ENCODE measurements at places on chromosomes 2 and 18.

- DNase-seq, result no peak
- no peaks in the 10 kb centered on the region for H3K36me3 ChIP-seq
- no peak overlapping the region for H3K27ac ChIP-seq
- H3K4me3 ChIP-seq, result no peak overlapping the region
Observed at GRCh38 chr2:149921911-149922616, 334.5 kb upstream of the MMADHC start.

DNA sequence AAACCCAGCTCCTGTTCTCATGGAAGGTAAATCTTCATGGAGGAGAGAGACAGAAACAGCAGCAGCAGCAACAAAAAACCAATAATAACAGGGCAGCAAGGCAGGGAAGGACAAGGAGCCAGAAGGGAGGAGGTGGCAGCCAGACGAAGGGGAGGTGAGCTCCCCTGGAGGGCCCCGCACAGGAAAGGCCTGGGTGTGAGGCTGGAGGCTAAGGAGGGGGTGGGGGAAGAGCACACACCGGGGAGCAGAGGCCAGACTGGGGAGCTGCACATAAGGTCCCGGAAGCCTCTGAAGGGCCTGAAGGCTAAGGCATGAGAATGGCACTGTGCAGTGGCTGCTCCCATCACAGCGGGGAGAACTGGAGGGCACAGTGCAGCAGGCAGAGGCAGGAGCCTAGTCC lies 94.8 kb upstream of the SMAD7 start:
- no peak for DNase-seq
- no peak overlapping the region for H3K27ac ChIP-seq
- peaks cover 4% of the 10 kb centered on the region for H3K36me3 ChIP-seq
- peaks cover 4% of the 10 kb centered on the region for H3K27me3 ChIP-seq

DNA sequence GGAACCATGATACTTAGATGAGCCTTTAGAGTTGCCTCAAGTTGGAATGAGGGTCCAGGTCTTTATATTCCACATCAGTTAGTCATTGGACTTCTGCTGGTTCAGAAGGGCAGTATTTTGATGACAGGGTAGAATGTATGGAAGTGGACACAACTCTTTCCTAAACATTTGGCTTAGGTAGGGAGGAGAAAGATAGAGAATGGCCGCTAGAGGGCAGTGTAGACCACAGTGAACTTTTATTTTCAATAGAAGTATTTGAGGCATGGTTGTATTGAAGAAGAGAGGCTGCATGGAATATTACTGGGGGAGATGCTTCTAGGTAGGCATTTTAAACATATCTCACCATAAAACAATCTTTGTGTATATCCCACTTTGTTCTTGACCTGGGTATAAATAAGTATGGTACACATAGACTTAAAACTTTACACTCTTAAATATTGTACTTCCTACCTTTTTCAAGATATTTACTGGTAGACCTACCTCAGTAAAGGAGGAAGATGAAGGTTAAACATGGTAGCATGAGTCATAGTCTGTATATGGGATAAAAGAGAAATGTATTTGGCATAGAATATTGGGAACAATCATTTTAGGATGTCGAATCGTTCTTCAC lies 497.6 kb upstream of the FAM98A start:
- DNase-seq, result peak; percentile 67
- H3K4me1 ChIP-seq, result peaks cover 7% of the 10 kb centered on the region
- no peaks in the 10 kb centered on the region for H3K27me3 ChIP-seq
- no peaks in the 10 kb centered on the region for H3K36me3 ChIP-seq
- H3K27ac ChIP-seq, result no peak overlapping the region

- no peak for DNase-seq
- H3K36me3 ChIP-seq, result peaks cover 3% of the 10 kb centered on the region
- H3K4me1 ChIP-seq, result peaks cover 22% of the 10 kb centered on the region
Observed at GRCh38 chr2:224523626-224524577, 61.3 kb downstream of the CUL3 start.

- DNase-seq, result no peak
- peaks cover 40% of the 10 kb centered on the region for H3K4me1 ChIP-seq
- no peaks in the 10 kb centered on the region for H3K36me3 ChIP-seq
- no peaks in the 10 kb centered on the region for H3K27me3 ChIP-seq
Observed at GRCh38 chr2:181051861-181052522, 71.6 kb downstream of the UBE2E3 start.

GRCh38 chr18:51300912-51301311 lies 103.4 kb upstream of the MEX3C start:
- no peak overlapping the region for H3K4me3 ChIP-seq
- H3K27ac ChIP-seq, result no peak overlapping the region
- no peaks in the 10 kb centered on the region for H3K4me1 ChIP-seq
- DNase-seq, result no peak
- H3K27me3 ChIP-seq, result no peaks in the 10 kb centered on the region

- H3K4me3 ChIP-seq, result no peak overlapping the region
- H3K36me3 ChIP-seq, result no peaks in the 10 kb centered on the region
- no peak for DNase-seq
- peaks cover 3% of the 10 kb centered on the region for H3K4me1 ChIP-seq
- no peak overlapping the region for H3K27ac ChIP-seq
Observed at GRCh38 chr2:106323337-106324013, 129.4 kb upstream of the UXS1 start.

GRCh38 chr18:48597110-48597509 lies 58.3 kb downstream of the CTIF start:
- no peak for DNase-seq
- H3K4me3 ChIP-seq, result no peak overlapping the region
- no peaks in the 10 kb centered on the region for H3K36me3 ChIP-seq
- no peak overlapping the region for H3K27ac ChIP-seq
- peaks cover 5% of the 10 kb centered on the region for H3K4me1 ChIP-seq

DNA sequence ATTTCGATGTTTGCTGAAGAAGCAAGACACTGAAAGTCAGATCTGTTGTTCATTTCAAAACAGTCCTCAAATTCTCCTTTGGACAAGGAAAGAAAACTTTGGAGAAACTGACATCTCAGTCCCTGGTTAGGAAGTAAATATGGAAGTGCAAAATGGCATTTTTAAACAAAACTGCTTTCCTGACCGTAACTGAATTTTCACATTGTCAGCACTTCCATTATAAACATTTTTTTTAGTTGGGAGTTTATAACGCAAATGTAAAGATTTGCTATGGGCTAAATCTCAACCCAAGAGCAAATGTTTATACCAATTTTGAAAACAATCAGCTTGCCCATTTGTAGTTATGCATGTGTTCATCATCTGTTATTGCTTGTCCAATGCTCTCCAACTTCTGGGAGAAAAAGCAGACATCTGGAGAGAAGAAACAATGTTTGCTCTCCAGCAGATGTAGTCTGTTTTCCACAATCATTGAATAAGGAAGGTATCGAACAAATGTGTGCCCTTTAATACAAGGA lies 520.1 kb downstream of the ARHGAP15 start:
- DNase-seq, result no peak
- no peaks in the 10 kb centered on the region for H3K36me3 ChIP-seq
- no peak overlapping the region for H3K4me3 ChIP-seq
- H3K4me1 ChIP-seq, result no peaks in the 10 kb centered on the region
- H3K27ac ChIP-seq, result no peak overlapping the region

DNA sequence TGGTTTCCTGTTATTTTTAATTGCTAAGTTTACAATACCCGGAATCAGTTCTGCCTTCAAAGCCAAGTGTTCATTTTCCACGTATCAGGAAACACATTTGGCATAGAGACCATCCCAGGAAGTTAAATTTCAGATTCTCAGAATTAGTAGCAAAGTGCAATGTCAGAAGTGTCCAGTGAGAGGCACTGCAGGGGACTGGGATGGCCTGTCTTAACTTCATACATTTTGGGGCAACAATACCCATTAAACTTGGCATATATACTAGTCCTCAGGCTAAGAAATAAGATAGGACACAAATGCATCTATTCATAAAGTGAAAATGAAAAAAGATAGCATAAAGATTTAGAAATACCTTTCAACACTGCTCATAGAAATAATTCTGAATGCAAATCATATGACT lies 1.5 kb upstream of the IL1RL2 start:
- no peak overlapping the region for H3K4me3 ChIP-seq
- peaks cover 10% of the 10 kb centered on the region for H3K27me3 ChIP-seq
- no peaks in the 10 kb centered on the region for H3K4me1 ChIP-seq
- no peaks in the 10 kb centered on the region for H3K36me3 ChIP-seq
- DNase-seq, result peak; percentile 26
- H3K27ac ChIP-seq, result no peak overlapping the region

DNA sequence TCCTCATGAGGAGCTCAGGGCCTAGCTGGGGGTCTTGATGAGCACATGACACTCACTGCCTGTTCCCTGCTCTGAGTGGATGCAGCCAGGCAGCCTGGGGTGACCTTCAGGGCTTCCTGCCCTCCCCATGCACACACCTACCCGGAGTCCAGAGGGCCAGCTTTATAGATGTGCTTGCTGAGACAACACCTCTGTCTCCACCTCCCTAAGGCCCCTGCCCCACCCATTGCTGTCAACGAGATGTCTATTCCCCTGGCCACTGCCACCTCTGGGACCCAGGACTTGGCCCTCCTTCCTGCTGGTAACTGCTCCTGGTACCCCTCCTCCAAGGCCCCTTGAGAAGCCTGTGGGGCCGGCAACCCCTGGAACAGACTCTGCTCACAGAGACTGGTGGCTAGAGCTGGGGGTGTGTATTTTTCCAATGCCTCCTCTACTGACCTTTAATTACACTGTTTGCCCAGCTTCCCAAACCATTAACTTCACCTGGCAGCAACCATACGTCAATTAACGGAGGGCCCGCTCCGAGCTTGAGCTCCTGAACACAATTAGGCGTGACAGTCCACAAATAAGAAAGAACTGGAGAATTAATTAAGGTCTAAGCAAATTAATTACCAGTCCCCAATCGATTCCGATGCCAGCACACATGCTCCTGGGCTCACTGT lies 66.3 kb downstream of the EMX1 start:
- no peak overlapping the region for H3K4me3 ChIP-seq
- H3K4me1 ChIP-seq, result peaks cover 6% of the 10 kb centered on the region
- H3K27me3 ChIP-seq, result peaks cover 3% of the 10 kb centered on the region
- no peak for DNase-seq
- no peak overlapping the region for H3K27ac ChIP-seq
- peaks cover 12% of the 10 kb centered on the region for H3K36me3 ChIP-seq

DNA sequence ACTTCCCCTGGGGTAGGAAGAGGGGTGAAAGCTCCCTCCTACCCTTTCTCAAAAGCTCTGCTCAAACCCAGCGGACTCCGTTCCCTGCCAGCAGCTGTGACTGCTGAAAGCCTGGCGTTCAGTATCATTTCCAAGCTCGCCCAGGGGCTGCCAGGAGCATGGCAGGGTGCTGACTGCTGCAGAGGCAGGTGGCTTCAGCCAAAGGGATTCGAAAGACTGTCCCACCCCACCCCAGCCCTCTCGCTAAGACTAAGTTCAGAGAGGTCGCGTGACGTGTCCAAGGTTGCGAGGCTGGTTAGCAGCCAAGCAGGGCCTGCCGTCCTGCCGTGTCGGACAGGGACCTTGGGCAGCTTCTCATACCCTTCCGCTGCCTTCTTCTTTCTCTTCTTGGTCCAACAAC lies 72.3 kb upstream of the RAB12 start:
- H3K36me3 ChIP-seq, result no peaks in the 10 kb centered on the region
- DNase-seq, result no peak
- H3K27ac ChIP-seq, result no peak overlapping the region
- no peaks in the 10 kb centered on the region for H3K4me1 ChIP-seq
- H3K4me3 ChIP-seq, result no peak overlapping the region
- peaks cover under 1% of the 10 kb centered on the region for H3K27me3 ChIP-seq

DNA sequence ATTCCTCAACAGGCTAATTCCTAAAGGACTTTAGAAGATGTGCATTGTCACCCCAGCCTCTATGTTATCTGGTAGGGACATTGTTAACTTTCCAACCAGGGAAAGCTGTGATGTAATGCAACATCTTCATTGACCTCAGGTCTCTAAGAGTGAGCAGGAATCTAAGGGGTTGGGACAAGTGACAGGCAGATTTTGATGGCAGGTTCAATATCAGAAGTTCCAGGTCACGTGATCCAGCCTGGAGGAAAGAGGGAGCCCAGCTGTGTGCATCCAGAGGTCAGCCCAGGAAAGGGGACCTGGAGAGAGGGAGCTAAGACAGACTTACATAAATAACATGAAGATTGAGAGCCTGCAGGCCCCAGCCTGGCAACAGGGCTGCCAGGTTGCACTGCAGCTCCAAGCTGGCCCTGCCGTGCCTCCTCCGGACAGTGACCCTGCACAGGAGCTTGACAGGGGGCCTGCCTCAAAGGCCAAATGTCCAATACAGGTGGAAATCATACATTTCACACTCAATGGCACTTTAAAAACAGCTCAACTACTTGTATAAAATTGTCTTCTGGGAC lies 262.2 kb upstream of the MGAT5 start:
- no peak for DNase-seq
- H3K27me3 ChIP-seq, result peaks cover 5% of the 10 kb centered on the region
- H3K36me3 ChIP-seq, result no peaks in the 10 kb centered on the region
- H3K4me1 ChIP-seq, result no peaks in the 10 kb centered on the region

DNA sequence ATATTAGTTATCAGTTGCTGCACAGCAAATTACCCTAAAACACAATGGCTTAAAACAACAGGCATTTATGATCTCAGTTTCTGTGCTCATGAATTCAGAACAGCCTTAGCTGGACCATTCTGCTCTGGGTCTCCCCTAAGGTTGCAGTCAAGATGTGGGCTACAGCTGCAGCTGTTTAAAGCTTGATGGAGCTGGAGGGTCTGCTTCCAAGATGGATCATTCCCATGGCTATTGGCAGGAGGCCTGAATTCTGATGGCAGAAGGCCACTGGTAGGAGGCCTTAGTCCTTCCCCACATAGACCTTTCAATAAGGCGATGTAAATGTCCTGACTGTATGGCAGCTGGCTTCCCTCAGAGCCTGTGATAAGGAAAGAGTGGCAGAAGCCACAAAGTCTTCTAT lies 118.6 kb upstream of the SERPINE2 start:
- peaks cover 10% of the 10 kb centered on the region for H3K4me1 ChIP-seq
- no peak overlapping the region for H3K27ac ChIP-seq
- no peak for DNase-seq
- peaks cover 6% of the 10 kb centered on the region for H3K27me3 ChIP-seq
- H3K36me3 ChIP-seq, result no peaks in the 10 kb centered on the region

- H3K36me3 ChIP-seq, result no peaks in the 10 kb centered on the region
- no peaks in the 10 kb centered on the region for H3K4me1 ChIP-seq
- no peak overlapping the region for H3K27ac ChIP-seq
- DNase-seq, result no peak
- no peak overlapping the region for H3K4me3 ChIP-seq
- no peaks in the 10 kb centered on the region for H3K27me3 ChIP-seq
Observed at GRCh38 chr2:226023383-226023782, 623.9 kb downstream of the NYAP2 start.

DNA sequence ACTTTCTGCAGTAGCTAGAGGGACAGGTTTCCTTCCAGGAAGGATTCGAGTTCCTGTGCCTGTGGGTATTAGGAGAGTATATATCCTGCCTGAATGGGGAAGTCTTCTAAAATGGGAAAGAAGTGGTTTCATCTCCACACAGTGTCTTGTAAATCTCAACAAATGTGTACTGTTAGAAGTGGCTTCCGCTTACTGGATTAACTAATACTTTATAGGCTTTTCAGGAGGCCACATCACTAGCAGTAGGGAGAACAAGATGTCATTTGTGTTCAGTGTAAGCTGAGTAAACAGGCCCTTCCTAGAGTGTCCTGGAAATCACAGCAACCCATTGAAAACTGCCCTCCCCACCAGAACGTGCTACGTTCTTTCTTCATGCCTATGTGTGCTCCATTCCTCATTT lies 12.5 kb upstream of the POLR1B start:
- peak overlapping the region; percentile 3 for H3K27ac ChIP-seq
- peaks cover 54% of the 10 kb centered on the region for H3K36me3 ChIP-seq
- no peak for DNase-seq
- H3K4me3 ChIP-seq, result peak overlapping the region; percentile 47

Measured in endothelial cell (in vitro differentiated cells).